ENCODE measurements at places on chromosomes 4 and X. TPM values are rescaled to one million over a fixed set of nuclear protein-coding genes. Genes with fewer than 3 reads are reported as not detected.
A peak's percentile ranks its signal among the peaks of the same experiment; 100 is the strongest.

DNA sequence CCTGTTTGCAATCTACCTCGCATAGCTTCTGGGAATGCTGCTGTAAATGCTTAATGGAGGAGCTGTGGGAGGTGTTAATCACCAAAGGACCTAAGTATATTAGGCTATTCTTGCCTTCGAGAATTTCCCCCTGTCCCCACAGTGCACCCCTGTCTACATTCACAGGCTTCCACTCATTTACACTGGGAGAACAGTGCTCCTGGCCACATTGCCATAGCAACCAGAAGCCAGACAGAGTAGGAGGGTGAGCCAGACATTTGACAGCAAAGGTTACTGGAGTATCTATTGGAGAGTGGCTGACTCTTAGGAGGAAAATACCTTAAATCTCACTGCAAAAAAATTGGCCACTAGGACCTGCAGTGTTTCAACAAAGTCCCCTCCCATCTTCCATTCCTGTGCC, 185.9 kb upstream of the PBDC1 start:
- no peak for DNase-seq

- no peak for DNase-seq
Measured at GRCh38 chr4:138629669-138630068, 385.9 kb upstream of the NOCT start.

GRCh38 chrX:101931136-101931487, 715 bp downstream of the ZMAT1 start:
- DNase-seq = peak; percentile 0

DNA sequence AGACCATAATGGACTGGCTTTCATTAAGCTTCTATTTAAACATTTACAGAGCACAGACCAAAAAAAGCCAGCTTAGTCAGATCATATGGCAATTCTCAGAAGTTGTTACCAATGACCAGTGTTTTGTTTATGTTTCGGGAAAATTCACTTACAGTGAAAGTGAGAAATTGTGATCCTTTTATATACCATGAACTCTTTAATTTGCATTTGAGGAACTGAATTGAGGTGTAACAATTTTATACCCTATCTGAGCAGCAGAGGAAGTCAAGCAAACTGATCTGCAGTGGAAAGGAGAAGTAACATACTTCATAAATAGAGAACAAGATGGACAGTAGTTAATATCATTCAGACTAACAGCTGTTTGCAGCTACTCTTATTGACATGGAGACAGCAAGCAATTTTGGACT, 97.1 kb downstream of the TMA16 start:
- no peak for DNase-seq

DNA sequence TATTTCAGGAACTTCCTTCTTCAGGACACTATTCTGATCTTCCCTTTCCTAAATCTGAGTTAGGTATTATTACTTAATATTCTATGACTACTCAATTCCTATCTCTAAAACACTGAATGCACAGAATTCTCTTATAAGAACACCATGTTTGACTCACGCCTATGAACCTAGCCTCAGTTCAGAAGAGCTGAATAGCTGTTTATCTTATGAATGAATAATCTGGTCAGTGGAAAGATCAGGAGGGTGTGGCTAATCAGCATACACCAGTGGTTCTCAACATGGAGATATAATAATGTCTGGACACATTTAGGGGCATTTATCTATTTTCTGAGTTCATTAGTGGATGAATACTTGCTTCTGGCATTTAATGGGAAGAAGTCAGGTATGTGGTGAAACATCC, 24.2 kb downstream of the EPHA5 start:
- DNase-seq = no peak

GRCh38 chr4:105280338-105281123, 133.9 kb downstream of the TET2 start:
- no peak for DNase-seq

Gene TDO2
- polyA plus RNA-seq = 3.3 TPM

Gene ADAMTS3
- 10.3 TPM for polyA plus RNA-seq

Gene SSX4
- polyA plus RNA-seq = not detected

Gene BMP3
- 17.5 TPM for polyA plus RNA-seq
